Stimulated activated CD4-positive, alpha-beta T cell treated with anti-CD3 and anti-CD28 coated beads, Interleukin-1b, Interleukin-23, amount 100 ng/mL, for 1 hour (primary cell): ENCODE measurements at places on chromosomes 5 and 9.

DNA sequence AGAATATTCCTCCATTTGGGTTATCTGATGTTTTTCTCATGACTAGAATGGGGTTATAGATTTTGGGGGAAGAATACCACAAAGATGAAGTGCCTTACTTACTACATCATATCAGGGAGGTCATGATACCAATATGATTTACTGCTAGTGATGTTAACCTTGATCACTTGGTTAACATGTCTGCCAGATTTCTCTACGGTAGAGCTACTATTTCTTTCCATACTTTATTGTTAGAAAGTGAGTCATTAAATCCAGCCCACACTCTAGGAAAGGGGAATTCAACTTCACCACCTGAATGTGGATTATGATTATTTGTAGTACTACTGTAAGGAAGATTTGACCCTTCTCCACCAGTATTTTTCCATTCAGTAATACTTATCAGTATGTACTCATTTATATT, 64.7 kb downstream of the UBE2R2 start:
- DNase-seq, result no peak

DNA sequence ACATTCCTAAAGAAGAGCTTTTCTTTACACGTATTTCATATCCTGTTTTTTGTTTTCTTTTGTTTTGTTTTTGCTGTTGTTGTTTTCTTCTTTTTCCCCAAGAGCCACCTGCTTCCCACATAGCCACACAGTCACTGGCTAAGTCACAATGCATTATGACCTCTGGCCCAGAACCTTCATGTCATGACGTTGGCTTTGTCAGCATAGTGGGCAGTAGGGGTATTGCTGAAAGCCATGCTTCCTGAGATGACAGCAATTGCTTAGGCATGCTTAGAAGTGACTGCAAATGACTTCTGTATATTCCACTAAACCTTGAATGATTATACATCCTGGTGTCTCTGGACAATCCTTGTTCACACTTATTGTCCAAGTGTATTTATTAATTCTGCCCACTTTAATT, 375.8 kb downstream of the TAF11L14 start:
- DNase-seq, result no peak

DNA sequence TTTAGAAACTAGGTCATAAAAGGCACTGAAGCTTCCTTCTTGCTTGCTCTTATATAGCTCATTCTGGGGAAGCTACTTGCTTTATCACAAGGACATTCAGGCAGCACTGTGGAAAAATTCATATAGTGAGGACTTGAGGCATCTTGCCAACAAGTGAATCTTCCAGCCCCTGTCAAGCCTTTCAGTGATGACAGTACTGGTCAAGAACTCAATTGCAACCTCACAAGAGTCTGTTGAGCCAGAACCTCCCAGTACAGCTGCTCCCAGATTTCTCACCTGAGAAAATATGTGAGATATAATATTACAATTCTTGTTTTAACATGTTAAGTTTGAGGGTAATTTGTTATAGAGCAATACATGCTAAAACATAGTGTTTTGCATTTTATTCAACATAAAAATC, 2011.0 kb upstream of the NUDT12 start:
- DNase-seq, result no peak

DNA sequence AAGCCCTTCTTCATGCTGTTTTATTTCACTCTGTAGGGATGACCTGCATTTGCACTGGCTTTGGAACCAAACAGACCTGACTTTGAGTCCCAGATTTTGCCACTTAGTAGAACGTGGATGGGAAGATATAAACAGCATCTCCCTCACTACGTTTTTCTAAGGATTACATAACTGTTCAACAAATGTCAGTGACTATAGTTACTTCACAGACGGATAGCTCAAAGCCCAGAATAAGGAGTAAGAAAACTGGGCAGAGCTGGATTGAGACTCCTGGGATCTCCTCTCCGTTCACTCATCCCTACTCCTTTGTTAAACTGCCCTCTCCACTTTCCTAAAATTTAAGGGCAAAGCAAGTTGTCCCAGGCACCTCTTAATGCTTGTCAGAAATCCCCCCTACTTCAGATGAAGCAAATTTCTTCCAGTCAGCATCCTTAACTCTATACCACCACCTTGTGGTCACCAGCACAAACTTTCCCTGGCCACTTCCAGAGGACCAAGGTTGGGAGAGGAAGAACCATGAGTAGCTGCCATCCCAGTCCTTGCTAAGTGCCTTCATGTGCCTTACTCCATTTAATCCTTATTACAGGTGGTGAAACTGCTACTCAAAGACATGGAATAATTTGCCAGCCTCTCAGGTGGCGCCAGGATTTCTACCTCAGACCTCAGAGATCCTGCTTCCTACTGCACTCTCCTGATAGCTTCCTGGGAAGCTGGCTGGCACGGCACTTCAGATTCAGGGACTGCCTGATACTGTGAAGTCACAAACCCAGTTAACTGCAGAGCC, 38.4 kb downstream of the EGR1 start:
- DNase-seq, result no peak

GRCh38 chr5:131005963-131006684, 158.9 kb downstream of the HINT1 start:
- DNase-seq, result no peak

GRCh38 chr5:67010684-67011409, 185.8 kb downstream of the CD180 start:
- DNase-seq, result no peak

DNA sequence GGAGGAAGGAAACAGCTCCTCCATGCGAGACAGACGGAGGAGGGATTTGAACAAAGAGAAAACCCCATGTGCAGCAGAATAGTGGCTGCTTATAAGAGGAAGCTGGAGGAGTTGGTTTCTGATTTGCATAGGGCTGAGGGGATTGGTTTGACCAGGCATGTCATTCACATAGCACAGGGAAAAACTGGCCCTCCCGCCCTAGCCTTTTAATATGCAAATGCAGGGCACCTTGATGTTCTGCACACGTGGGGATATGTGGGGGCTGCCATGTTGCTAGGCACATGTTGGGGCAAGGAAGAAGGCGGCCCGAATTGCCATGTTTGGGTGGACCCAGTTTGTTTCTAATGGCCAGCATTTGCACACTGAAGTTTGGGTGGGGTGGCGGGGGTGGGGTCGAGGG, 42.2 kb downstream of the OSMR start:
- no peak for DNase-seq
